ENCODE measurements at places on chromosomes 6 and 20.

DNA sequence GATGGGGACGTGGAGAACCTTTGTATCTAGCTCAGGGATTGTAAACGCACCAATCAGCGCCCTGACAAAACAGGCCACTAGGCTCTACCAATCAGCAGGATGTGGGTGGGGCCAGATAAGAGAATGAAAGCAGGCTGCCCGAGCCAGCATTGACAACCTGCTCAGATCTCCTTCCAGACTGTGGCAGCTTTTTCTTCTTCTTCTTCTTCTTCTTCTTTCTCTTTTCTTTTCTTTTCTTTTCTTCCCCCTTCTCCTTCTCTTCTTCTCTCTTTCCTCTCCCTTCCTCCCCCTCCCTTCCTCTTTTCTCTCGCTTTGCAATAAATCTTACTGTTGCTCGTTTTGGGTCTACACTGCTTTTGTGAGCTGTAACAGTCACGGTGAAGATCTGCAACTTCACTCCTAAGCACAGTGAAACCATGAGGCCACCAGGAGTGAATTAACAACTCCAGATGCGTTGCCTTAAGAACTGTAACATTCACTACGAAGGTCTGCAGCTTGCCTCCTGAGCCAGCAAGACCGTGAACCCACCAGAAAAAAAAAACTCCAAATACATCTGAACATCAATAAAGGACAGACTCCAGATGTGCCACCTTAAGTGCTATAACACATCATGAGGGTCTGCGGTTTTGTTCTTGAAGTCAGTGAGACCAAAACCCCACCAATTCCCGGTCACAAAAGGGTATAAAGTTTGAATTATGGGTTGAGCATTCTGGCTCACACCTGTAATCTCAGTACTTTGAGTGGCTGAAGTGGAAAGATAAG is 19.6 kb upstream of the SERPINB1 start:
- no peak for DNase-seq

DNA sequence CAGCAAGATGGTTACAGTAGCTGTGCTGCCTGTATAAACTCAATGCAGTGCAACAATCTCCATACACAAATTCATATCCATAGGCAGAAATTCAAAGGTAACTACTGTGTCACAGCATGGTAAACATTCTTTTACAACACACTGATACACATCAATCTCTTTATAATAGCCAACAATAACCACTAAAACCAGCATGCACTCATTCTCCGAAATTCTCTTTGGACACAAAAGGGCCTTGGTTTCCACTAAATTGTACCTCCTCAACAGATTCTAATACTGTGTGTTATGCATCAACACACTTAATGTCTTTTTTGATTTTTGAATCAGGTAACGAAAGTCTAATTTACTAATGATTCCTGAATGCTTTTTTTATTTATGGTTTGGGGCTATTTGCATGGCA is 1323.7 kb downstream of the GRIK2 start:
- no peak for DNase-seq

DNA sequence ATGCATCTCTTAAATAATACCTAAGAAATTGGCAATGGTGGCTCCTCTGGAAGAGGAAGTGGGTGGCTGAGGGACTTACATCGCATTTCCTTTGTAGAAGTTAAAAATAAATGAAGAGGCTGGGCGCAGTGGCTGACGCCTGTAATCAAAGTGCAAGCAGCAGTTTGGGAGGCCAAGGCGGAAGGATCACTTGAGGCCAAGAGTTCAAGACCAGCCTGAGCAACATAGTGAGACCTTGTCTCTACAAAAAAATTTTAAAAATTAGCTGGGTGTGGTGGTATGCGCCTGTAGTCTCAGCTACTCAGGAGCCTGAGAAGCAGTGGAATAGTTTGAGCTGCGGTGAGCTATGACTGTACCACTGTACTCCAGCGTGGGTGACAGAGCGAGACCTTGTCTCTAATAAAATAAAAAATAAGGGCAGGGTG is 12.2 kb upstream of the NCOA3 start:
- DNase-seq = peak; percentile 51

DNA sequence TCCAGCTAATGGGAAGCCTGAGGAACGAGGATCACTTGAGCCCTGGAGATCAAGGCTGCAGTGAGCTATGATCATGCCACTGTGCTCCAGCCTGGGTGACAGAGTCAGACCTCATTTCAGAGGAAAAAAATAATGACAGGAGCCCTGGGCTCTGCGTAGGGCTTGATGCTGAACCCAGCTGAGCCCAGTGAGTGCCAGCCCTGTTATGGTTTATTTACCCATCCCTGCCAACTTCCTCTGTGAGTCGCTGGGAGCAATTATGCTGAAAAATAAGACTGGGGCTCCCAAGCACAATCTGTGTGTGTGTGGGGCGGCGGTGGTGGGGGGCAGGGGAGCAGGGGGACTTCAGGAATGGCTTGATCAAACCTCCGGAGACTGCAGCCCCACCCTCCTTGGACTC is 75.9 kb upstream of the PMEPA1 start:
- no peak for DNase-seq

DNA sequence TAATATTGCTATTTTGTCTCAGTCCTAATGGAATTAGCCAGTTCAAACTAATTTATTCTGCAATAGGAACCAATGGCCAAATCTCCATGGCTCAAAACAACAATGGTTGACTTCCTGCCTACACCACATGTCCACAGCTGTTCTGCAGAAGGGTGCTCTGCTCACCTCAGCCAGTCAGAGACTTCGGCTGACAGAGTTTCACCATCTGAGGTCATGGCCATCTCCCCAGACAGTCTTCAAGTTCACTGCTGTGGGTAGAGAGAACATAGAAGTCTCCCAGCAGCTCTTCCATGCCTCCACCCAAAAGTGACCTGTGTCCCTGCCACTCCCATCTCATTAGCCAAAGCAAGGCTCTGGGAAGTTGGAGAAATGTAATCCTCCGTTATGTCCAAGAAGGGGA is 65.1 kb upstream of the FOXC1 start:
- no peak for DNase-seq

GRCh38 chr20:34708621-34709043 is 4.5 kb downstream of the TP53INP2 start:
- DNase-seq = peak; percentile 47

- no peak for DNase-seq
Observed at GRCh38 chr20:39019805-39020325, 57.7 kb downstream of the DHX35 start.

GRCh38 chr20:25470045-25470444 is 62.6 kb downstream of the GINS1 start:
- peak; percentile 65 for DNase-seq

DNA sequence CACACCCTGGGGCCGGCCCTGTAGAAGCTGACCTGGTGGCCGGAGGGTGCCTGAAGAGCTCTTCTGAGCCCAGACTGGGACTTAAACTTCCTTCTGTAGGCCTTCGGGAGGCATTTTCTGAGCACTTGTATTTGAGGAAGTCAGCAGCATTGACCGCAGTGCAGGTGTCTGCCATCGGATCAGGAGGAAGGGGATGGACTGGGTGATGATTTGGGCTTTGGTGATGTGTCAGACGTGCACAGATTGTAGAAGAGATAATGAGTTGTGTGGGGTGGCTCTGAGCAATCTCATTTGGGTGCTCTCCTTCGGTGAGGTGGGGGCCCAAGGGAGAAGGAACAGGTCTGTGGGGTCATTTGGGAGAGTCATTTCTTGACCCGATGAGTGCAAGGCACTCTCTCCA is 150.9 kb downstream of the ARID1B start:
- DNase-seq = no peak

- DNase-seq = no peak
Observed at GRCh38 chr20:57936636-57937385, 227.0 kb upstream of the PMEPA1 start.

DNA sequence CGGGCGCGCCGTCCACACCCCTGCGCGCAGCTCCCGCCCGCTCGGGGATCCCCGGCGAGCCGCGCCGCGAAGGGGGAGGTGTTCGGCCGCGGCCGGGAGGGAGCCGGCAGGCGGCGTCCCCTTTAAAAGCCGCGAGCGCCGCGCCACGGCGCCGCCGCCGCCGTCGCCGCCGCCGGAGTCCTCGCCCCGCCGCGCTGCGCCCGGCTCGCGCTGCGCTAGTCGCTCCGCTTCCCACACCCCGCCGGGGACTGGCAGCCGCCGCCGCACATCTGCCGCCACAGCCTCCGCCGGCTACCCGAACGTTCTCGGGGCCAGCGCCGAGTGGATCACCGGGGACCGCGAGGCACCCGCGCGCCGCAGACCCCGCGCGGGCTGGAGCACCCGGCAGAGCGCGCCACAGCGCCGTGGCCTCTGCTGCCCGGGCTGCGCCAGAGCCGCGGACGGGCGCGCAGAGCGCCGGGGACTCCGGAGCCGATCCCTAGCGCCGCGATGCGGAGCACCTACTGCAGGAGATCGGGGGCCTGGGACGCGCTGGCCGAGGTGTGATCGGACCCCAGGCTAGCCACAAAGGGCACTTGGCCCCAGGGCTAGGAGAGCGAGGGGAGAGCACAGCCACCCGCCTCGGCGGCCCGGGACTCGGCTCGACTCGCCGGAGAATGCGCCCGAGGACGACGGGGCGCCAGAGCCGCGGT is at the start of gene BMP2:
BMP2 (plus strand) TSS at position 151 of the 692 bp plus-strand sequence. CDS start 2,441 bp downstream, outside the sequence.
- DNase-seq = peak; percentile 53

DNA sequence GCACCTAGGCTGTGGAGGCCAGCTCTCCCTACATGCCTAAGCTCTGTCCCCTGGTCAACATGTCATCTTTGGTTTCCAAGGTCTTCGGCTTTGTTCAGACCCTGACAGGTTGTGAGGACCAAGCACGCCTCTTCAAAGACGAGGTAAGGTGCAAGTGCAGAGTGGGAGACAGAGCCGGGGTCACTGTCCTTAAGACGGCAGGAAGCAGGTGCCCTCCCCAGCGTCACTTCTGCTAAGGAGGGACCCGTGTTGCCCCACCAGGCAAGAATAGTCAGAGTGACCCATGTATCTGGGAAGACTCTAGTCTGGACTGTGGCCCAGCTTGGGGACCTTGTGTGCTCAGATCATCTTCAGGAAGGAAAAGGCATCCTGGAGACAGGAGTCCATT is 18.2 kb upstream of the SGK2 start:
- DNase-seq = no peak

DNA sequence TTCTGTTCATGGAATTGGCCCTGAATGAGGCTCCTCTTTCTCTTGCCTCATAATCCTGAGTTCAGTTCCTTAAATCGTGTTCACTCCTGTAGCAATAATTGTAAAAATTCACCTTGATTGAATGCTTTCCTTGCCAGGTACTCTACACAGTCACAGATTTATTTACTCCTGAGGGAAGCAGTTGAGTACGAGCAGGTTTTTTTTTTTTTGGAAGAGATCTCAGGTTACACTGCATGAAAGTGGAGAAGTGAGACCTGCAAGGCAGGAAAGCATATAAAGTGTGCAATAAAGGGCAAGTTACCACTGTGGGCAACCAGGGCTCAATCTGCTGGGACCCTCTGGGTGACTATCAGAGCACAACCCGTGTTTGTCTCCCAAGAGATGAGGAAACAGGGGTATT is 93.0 kb upstream of the DOK5 start:
- no peak for DNase-seq

DNA sequence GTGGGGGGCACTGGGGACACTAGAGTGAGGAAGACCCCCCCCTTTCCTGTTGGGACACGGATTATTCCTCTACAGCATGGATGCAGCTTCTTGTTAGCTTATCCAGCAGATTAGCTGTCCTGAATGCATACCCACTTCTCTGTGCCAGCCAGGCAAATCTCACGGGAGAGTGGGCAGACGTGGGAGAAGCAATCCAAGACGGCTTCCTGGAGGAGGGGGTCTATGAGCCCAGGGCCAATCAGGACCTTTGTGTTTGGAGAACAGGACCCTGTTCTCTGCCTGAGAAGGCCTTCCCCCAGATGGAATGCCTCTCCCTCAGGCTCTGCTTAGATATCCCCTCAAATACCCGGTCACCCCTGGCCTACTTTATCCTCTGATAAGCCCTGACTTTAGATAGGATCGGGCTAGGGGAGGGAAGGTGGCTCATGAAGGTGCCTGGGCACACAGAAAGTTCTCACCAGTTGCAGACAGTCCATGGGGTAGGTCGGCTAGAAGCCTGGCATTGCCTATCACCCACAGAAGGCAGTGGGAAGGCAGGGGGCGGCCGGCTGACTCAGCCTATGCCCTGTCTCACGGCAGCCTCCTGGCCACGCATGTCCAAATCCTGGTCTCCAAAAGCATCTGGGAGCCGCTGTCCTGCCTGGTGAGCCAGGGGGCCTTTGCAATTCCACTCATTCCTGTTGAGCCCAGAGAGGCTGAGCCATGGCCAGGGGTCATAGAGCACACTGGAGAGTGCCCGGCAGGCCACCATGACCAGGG is 34.7 kb downstream of the SUN5 start:
- DNase-seq = no peak

- DNase-seq = no peak
Observed at GRCh38 chr20:11389186-11389585, 528.5 kb upstream of the BTBD3 start.

GRCh38 chr6:168282985-168283685 is 36.4 kb downstream of the DACT2 start:
- no peak for DNase-seq
